Activated naive CD4-positive, alpha-beta T cell treated with anti-CD3 and anti-CD28 coated beads for 36 hours (primary cell): ENCODE measurements at places on chromosomes 5 and 9. TPM values are rescaled to one million over a fixed set of nuclear protein-coding genes. Genes with fewer than 3 reads are reported as not detected.

The CRHBP gene
- 0.38 TPM for total RNA-seq

GRCh38 chr9:35798658-35799374, 7.4 kb downstream of the NPR2 start:
- peaks cover 12% of the 10 kb centered on the region for H3K4me1 ChIP-seq
- no peak overlapping the region for H3K27ac ChIP-seq
- no peak overlapping the region for H3K4me3 ChIP-seq
- peaks cover 3% of the 10 kb centered on the region for H3K36me3 ChIP-seq
- DNase-seq, result peak; percentile 64
- H3K27me3 ChIP-seq, result no peaks in the 10 kb centered on the region

The SPATA31C1 gene
- not detected for total RNA-seq

GRCh38 chr9:83701769-83702168, 6.0 kb downstream of the UBQLN1 start:
- H3K27ac ChIP-seq, result no peak overlapping the region
- H3K36me3 ChIP-seq, result peaks cover 24% of the 10 kb centered on the region
- peaks cover 82% of the 10 kb centered on the region for H3K4me1 ChIP-seq
- no peak for DNase-seq
- H3K27me3 ChIP-seq, result no peaks in the 10 kb centered on the region

DNA sequence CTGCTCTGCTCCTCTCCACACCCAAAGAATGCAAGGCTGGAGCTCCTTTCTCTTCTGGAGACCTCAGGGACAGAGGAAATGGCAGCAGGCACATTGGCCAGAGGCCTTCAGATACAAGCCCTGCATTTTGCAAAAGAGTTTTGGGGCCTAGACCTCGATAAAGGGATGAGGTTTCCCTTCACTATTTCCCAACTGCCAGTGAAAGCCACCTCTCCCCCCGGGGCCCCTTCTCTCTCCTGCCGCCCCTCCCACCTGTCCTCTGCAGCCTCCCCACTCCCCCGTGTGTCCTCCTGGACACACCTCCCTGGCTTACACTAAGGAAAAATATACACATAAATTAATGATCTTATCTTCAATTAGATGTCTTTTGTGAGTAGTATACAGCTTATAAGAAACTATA, 21.3 kb upstream of the LMNB1 start:
- no peak overlapping the region for H3K27ac ChIP-seq
- no peak for DNase-seq
- no peak overlapping the region for H3K4me3 ChIP-seq
- H3K4me1 ChIP-seq, result peaks cover 39% of the 10 kb centered on the region
- H3K27me3 ChIP-seq, result no peaks in the 10 kb centered on the region

The LIFR gene
- total RNA-seq, result 0.20 TPM

The IL7R gene
- total RNA-seq, result 147 TPM

DNA sequence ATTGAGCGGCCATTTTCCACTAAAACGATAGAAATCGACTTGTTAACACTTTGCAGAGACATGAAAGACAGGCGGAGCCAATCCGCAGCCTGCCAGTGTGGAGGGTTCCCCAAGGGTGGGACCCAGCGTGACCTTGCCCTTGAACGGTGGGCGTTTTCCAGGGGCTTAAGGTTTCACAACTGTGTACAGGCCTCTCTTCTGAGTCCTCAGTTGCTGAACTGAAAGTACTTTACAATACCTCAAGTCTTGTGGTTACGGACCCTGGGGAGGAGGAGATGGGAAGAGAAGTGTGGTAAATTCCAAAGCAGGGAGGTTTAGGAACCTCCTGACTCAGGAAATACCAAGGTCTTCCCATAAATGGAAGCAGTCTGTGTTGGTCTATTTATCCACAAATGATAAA, 68.2 kb upstream of the CKMT2 start:
- H3K36me3 ChIP-seq, result no peaks in the 10 kb centered on the region
- H3K4me3 ChIP-seq, result no peak overlapping the region
- no peaks in the 10 kb centered on the region for H3K27me3 ChIP-seq
- no peak overlapping the region for H3K27ac ChIP-seq

DNA sequence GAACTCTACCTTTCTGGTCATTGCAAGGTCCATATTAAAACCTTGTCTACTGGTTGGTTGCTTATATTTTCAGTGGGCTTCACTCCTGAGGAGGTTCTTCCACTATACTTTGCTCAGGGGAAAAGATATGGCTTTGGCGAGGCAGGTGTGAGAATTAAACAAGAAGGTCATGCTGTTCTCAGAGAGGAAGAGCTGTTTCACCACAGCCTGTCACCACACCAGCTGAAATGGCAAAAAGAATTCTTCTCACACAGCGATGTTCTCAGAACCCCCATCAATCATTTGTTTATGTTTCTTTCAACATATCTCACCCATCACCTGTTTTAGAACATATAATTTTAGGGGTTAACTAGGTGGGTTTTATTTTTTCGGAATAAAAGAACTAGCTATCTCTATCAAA, 38.6 kb downstream of the CAPSL start:
- peak overlapping the region; percentile 67 for H3K27ac ChIP-seq
- peak; percentile 54 for DNase-seq
- no peaks in the 10 kb centered on the region for H3K27me3 ChIP-seq
- peaks cover 71% of the 10 kb centered on the region for H3K4me1 ChIP-seq
- H3K36me3 ChIP-seq, result no peaks in the 10 kb centered on the region
- no peak overlapping the region for H3K4me3 ChIP-seq

The FUBP3 gene
- total RNA-seq, result 32.8 TPM

DNA sequence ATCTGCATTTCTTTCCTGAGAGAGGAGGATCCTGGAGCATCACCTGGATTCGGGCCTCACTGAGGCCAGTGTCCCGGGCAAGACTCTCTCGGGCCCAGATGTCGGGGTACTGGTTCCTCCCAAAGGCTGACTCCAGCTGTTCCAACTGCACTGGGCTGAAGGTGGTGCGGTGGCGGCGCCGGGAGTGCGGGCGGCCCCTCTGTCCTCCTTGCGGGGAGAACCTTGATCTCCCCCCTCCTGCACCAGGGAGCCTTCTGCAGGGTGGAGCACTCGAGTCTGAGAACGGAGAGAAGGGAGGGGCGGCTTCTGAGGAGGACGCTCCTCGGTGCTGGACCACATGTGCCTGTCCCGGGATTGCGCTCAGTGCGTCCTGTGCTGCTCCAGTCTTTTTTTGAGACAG, 2.0 kb downstream of the PROP1 start:
- H3K4me3 ChIP-seq, result no peak overlapping the region
- no peak for DNase-seq
- H3K4me1 ChIP-seq, result no peaks in the 10 kb centered on the region
- no peaks in the 10 kb centered on the region for H3K36me3 ChIP-seq
- peaks cover 10% of the 10 kb centered on the region for H3K27me3 ChIP-seq

DNA sequence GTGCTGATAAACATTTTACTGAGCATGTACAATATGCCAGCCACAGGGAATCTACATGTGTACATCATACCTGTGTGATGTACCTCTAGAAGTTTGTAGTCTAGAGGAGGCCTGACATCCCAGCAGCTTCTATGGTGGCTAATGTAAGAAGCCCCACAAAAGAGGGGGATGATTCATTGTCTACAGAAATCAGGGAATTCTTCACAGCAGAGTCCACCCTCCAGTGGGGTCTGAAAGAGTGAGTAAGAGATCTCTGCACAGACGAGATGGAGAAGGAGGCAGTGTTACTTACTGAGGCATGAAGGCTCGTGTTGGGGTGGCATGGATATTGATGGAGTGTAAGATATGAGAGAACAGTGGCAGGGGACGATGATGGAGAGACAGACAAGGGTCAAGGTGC, 103.0 kb downstream of the NTRK2 start:
- DNase-seq, result no peak
- no peak overlapping the region for H3K27ac ChIP-seq
- no peaks in the 10 kb centered on the region for H3K36me3 ChIP-seq
- no peaks in the 10 kb centered on the region for H3K4me1 ChIP-seq
- H3K4me3 ChIP-seq, result no peak overlapping the region

The FBP2 gene
- not detected for total RNA-seq

The AQP7 gene
- total RNA-seq, result not detected

GRCh38 chr5:133521801-133522200, 90.5 kb downstream of the FSTL4 start:
- H3K27me3 ChIP-seq, result peaks cover 5% of the 10 kb centered on the region
- no peaks in the 10 kb centered on the region for H3K4me1 ChIP-seq
- no peak overlapping the region for H3K4me3 ChIP-seq
- no peaks in the 10 kb centered on the region for H3K36me3 ChIP-seq
- no peak overlapping the region for H3K27ac ChIP-seq

DNA sequence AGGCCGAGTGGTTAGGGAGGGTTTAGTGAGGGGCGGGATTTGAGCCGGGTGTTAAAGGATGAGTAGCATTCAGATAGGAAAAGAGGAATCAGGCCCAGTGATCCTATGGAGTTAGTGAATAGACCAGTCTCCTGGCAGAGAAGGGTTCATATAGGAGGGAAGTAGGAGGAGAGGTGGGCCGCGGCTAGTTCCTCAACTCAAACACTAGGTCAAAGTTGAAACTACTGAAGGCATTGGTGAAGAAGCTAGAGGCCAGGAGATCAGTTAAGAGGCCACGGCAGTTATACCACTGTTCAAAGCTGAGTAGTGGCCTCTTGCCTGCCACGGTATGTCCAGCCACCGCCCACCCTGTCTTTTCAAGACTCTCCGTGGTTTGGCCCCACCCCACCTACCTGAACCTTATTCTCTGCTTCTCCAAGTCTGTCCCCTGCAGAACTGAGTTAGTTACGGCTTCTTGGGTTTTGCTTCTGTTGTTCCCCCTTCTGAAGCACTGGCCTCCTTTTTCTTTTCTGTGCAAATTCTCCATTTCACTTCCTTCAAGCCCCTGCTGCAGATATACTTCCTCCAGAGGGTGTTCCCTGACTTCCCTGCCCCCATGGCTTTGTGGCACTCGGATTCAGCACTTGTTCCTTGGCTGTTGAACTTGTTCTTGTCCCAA, 1.8 kb downstream of the ZBTB34 start:
- peak overlapping the region; percentile 81 for H3K4me3 ChIP-seq
- H3K27ac ChIP-seq, result no peak overlapping the region
- H3K27me3 ChIP-seq, result no peaks in the 10 kb centered on the region
- H3K4me1 ChIP-seq, result peaks cover 20% of the 10 kb centered on the region

The CDKN2B-AS1 gene
- total RNA-seq, result not detected

The TOR2A gene
- total RNA-seq, result 11.8 TPM

The LHX6 gene
- total RNA-seq, result not detected

GRCh38 chr9:14715102-14715501, 7.4 kb downstream of the CER1 start:
- H3K4me1 ChIP-seq, result no peaks in the 10 kb centered on the region
- no peak for DNase-seq
- H3K27me3 ChIP-seq, result peaks cover 8% of the 10 kb centered on the region

The GFRA3 gene
- not detected for total RNA-seq

- peaks cover 29% of the 10 kb centered on the region for H3K4me1 ChIP-seq
- peak; percentile 50 for DNase-seq
- H3K27me3 ChIP-seq, result no peaks in the 10 kb centered on the region
- no peaks in the 10 kb centered on the region for H3K36me3 ChIP-seq
- H3K27ac ChIP-seq, result no peak overlapping the region
These were observed 139.6 kb upstream of the RASA1 start for GRCh38 chr5:87127956-87128687.
